ENCODE measurements at places on chromosomes 3 and 15.

- peak; percentile 50 for DNase-seq
Measured at GRCh38 chr3:97793420-97794019, 28.3 kb upstream of the CRYBG3 start.

- DNase-seq = no peak
Measured at GRCh38 chr3:53174346-53175250, 13.6 kb downstream of the PRKCD start.

GRCh38 chr3:14698601-14699244, 23.8 kb downstream of the C3orf20 start:
- no peak for DNase-seq

DNA sequence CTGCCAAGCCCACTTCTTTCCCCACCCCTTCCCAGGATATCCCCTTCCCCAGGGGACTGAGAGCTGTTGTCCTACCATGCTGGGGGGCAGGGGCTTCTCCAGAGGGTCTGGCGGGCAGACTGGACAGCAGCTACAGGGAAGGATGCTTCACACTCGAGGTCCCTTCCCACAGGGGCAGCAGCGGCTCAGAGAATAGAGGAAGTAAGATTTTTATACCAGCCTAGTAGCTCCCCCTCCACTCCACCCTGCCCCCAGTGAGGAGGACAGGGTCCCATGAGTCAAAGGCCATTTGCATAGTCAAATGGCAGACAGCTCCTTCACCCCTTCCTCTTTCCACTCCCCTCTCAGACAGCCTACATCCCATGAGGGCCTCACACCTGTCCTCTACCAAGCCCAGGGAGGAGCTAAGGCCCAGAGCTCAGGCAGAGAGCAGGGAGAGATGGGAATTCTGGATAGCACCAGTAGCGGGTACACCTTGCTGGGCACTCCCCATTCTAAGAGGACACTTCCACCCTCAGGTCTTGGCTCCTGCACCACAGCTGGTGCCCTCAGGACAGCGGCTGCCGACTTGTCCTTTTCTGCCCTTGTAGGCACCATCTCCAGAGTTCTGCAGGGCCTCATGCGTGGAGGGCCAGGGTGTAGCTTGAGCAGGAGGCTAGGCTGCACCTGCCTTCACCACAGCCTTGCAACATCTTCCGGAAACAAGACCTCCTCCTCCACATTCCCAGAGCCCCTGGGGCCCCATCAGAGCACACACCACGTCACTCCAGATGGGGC, at the start of gene TLR9:
Gene TLR9, minus strand, starts transcription at position 194 of the 777 bp plus-strand sequence. Its CDS starts 116 bp downstream, at position 78.
- DNase-seq = no peak

DNA sequence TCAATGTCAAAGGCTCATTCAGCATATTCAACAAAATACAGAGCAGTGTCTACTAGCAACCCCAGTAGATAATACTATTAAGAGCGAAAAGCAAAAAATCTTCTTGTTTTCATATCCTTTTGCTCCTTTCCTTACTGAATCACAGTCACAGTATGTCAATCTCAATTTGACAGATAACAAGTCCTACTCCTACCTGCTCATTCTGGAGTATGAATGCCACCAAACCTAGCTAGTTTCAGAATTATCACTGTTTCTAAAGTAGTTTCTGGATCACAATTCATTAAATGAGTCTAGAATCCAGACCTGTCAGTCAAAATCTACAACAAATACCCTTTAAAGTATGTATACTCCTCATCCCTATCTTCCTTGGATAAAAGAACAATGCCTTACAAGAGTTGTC, 51.5 kb downstream of the MKRN2 start:
- DNase-seq = no peak

DNA sequence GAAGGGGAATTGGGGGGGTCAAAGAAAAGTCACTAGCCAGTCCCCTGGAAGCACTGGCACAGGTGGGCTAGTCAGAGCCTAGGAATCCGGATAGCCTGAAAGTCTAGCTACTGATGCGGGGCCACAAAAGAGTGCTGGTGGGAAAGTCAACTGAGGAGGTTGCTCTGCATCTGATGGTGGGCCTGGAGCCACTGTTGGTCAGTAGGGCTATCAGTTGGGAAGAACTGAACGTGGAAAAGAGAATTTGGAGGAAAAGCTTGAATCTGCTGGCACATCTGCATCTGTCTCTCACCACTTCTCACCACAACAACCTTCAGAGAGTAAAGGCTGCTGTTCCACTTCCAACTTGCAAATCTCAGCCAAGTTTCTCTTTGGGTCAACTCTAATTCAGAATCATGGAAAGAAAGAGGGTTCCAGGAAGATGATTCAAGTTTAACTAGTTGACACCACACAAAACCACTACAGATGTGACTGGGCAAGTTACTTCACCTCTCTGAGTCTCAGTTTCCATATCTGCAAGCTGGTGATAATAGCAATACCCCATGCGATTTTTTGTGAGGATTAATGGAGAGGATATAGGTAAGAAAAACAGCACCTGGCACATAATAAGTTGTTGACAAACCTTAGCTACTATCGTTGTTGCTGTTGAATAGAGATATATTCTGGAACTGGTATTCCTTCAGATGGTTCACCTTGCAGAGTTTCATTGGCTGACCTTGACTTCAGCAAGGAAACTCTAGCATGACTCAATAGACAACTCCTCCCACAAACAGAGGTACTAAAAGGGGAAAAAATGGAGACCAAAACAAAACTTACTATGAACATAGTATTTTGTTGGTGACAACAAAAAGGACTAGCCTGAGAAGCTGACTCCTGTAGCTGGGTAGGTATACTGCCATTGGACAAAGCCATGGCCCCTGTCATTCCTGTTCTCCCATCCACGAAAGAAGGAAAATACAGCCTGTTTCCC, 280.2 kb upstream of the STT3B start:
- no peak for DNase-seq

DNA sequence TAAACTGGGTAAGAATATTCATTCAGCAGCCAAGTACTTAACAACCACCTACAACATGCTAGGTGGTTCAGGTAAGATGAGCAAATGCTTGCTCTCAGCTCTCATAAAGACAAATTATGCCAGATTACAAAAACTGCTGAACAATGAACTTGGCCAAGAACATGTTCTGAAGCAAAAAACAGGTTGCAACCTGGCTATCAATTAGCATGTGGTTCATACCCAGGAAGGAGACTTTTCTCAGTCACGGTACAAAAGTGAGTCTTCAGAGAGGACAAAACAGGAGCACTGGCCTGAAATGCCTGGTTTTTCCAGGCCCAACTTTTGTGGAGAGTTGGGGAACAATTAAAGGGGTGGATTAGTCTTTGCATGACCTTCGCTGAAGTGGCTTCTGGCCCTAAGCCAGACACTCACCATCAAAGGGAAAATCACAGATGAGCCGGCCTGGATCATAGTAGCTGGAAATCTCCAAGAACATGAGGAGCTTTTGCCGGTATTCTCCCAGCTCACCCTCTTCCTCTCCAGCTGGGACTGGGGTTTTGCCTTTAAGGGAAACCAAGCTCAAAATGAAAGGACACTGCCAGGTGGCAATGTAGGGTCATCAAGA, 7.6 kb upstream of the PLA2G4F start:
- DNase-seq = no peak

DNA sequence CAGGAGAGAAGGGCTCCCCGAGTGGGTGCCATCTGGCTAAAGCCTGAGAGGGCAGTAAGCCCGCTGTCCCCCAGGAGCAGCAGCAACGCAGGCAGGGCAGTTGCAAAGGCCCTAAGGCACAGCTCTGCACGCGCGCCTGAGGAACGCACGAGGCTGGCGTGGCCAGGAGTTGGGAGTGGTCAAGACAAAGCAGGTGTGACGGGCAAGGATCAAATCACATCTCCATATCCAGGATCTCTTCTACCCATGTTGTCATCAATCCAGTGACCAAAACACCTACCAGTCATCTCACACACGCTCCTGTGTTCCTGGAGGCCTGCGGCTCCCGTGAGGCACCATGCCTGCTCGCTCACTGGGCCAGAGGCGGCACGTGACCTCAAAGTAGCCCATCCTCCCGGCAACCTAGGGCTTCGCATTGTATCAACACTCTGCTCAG, 59.5 kb downstream of the ERC2 start:
- no peak for DNase-seq

DNA sequence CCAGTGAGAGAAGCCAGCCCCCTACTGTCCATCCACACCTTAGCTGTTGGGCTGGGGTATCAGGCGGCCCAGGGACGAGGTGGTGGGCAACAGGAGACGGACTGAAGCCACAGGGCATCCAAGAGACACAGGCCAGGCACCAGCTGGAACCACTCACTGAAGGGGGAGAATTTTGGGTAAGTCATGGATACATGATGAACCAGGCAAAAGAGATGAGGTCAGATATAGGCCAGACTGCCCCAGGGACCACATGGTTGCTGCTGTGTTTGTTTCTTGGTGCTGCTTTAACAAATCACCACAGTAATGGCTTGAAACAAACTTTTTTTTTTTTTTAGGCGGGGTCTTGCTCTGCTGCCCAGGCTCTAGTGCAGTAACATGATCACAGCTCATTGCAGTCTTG, 66.4 kb downstream of the SEMA5B start:
- DNase-seq = no peak

DNA sequence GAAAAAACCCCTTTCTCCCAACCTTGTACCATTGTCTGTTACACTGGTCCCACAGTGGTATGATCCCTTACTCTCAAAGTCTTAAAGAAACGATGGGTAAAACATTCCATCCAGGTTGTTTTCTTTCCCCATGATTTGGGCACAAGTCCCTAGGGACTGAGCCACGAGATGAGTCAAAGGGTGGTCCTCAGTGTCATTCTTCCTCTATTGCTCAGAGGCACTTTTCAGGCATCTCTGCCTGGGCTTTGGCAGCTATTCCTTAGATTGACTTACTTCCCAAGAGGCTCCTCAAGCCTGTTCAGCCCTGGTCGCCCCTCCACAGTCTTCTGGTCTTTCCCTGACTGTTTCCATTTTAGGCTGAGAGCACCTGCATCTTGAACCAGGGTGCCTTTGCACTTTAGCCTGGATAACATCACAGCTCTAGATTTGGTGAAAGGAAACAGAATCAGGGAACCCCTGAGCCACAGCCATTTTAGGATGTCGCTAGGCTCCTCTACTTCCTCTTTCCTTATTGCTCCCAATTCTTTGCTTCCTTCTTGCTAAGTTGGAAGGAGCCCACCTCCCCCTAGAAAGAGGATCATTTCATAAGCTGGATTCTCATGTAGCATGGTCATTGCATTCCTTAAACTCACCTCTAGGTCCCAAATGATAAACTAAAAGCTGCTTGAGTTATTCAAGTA, 131.0 kb upstream of the TPRG1 start:
- DNase-seq = peak; percentile 56

DNA sequence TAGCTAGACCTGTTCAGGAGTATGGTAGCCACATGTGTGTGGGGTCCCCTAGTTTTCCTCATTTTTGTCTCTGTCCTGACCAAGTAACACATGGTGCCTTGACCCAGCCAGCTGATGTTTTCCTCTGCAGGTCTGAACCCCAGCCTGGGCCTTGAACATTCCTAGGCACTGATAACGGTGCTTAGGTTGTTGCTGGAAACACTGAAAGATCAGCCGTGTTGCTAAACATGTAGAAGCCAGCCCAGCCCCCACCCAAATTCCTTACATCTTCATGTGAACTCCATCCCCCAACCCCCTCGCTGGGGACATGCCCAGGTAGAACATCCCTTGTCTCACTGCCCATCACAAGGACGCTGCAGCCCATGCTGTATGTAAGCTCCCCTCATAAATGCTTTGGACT, 18.7 kb downstream of the RTP3 start:
- DNase-seq = no peak

- DNase-seq = no peak
Measured at GRCh38 chr3:69568951-69569350, 170.3 kb upstream of the MITF start.

DNA sequence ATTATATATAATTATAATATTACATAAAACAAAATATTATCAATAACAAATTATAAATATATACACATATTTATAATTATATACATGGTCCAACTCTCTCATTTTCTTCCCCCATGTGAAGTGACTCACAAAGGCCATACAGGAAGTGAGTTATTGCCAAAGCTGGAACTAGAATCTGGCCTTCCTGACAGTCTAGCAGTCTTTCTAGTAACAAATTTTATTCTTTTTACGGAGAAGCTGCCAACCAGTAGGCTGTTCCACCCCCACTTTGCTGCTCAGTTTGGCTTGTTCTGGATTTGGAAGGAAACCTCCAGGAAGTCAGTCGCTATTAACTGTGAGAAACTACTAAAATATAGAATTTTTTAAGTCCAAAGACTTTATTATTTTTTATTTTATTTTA, 79.6 kb downstream of the DHX36 start:
- DNase-seq = peak; percentile 59

DNA sequence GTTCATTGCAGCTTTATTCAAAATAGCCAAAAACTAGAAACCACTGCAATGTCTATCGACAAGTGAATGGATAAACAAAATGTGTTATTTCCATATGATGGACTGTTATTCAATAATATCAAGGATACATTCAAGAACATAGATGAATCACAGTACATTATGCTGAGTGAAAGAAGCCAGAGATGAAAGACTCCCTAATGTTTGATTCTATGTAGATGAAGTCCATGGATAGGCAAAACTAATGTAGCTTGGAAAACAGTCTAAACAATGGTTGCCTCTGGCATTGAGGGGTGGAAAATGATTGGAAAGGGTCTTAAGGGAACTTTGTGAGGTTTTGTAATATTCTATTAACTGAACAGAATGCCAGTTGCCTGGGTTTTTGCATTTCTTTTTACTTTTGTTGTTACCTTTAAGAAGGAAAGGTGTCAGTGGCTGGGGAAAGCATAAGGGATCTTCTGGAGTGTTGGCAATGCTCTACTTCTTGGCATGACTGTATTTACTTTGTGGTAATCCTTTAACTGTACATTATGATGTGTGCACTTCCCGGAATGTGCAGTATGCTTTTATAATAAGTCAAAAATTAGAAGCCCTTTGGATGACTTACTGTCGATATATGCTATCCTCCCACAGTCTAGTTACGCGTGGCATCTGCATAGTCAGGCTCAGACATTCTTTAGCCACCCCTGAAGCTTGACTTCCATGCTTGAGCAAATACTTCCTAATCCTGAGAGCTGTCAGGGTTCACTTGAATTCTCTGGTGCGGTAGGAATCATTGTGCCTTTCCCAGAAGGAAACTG, 20.5 kb upstream of the ATP10A start:
- peak; percentile 98 for DNase-seq

DNA sequence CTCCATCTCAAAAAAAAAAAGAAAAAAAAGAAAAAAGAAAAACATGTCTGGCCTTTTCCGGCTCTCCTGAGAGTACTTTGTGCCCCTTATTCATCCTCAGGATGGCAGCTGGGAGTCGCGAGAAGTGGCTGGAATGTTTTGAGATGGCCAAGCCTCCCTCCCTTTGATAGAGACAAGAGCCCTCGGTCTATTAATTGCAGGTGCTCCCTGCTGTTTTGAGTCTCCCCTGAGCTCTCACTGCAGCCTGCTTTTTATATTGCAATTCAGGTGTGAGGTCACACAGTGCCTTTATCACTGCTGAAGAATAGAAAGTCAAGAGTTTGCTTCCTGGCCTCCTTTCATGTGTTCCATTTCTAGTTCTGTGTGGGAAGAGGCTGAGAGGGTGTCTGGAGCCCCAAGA, 10.9 kb downstream of the CA12 start:
- DNase-seq = no peak

- DNase-seq = no peak
Measured at GRCh38 chr15:44596511-44597010, 59.6 kb downstream of the EIF3J start.
